NCI-H345 (cell line): ENCODE measurements at places on chromosomes 2 and 18.

GRCh38 chr18:3257627-3258120 lies 4.3 kb upstream of the MYL12B start:
- no peak for DNase-seq

DNA sequence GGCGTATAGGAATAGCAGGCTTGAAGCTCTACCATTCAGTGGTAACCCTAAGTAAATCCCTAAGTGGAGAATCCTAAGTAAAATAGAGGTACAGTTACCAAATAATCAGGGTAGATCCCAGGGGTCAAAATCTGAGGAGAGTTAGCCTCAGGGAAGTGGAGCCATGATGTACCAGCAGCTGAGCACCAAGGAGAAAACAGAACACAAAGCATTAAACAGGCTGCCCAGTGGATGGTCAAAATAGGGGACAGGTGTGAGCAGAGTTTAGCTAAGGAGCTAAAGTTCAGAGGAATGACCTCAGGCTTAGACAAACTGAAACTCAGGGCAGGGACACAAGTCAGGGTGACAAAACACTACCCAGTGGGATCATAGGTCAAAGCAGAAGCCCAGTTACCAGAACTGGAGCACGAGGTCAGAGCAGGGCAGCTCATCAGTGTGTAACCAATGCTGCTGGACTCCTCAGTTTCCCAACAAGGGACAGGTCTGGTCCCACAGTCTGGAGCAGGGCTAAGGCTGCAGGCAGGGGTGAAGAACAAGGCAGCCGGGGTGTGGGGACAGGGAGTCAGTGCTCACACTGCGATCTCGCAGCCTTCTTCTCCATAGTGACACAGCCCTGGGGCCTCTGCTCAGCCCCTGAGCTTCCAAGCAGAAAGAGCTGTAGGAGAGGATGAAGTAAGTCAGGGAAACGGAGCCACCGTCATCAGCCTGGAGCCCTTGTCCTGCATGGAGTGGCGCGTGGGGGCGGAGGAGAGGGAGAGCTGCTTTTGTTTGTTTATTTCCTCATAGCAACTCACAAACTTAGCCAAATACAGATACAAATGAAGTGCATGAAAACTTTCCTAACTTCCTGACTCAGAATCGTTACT lies 264.0 kb downstream of the MREG start:
- DNase-seq: no peak

DNA sequence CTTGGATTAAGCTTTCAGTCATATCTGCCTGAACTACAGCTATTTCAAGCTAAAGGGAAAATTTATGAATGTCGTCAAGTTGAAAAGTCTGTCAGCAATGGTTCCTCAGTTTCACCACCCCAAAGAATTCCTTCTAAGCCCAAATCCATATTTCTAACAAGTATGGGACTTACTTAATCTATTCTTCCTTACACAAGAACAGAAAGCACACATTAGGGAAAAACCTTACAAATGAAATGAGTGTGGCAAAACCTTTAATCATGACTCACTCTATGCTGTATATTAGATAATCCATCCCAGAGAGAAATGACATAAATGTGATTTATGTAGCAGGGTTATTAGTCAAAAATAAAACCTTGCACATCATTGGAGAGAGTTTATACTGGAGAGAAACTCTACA lies 78.9 kb downstream of the RAB31 start:
- DNase-seq: no peak

DNA sequence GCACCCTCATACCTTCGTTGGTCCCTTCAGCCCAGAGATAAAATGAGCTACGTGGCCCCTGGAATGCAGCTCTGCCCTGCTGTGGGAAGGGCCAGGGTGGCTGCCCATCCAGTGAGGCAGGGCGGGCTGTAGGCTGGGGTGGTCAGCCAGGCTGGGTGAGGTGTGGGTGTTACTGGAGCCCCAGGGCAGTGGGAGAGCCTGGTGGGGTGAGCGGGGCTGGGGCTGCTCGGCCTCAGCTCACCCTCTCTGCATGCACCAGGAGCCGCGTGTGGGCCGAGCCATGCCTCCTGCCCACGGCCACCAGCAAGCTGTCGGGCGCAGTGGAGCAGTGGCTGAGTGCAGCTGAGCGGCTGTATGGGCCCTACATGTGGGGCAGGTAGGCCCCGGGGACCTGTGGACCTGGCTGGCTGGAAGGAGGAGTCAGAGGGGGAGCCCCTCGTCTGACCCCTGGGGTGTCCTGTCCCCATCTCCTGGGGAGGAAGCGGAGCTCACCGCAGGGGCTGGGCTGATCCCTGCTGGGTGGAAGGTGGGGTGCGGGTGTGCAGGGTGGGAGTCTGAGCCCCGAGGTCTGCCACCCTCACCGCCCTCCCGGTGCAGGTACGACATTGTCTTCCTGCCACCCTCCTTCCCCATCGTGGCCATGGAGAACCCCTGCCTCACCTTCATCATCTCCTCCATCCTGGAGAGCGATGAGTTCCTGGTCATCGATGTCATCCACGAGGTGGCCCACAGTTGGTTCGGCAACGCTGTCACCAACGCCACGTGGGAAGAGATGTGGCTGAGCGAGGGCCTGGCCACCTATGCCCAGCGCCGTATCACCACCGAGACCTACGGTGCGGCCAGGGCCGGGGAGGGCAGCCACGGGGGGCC lies 5.5 kb downstream of the RNPEPL1 start:
- DNase-seq: no peak

DNA sequence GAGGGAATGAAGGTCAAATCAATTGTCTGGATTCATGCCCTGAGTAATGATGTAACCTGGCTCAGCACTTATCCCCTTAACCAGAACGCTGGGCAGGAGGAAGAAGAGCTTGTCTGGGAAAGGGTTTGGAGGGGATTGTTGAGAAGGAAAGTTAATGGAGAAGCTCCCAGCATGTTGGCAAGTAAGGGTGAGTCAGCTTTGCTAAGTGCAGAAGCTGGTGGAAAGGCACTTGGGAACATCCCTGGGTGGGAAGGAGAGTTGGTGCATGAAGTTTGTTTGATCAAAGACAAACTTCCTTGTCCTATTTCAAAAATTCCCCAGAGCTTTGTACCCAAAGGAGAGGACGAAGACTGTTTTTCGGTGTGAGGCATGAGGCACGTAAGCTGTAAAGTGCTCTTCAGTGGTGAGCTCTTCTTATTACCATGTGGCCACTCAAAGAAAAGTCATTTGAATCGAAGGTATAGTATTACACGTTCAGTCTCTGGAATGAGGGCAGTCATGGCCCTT lies 17.6 kb upstream of the DAW1 start:
- DNase-seq: no peak

DNA sequence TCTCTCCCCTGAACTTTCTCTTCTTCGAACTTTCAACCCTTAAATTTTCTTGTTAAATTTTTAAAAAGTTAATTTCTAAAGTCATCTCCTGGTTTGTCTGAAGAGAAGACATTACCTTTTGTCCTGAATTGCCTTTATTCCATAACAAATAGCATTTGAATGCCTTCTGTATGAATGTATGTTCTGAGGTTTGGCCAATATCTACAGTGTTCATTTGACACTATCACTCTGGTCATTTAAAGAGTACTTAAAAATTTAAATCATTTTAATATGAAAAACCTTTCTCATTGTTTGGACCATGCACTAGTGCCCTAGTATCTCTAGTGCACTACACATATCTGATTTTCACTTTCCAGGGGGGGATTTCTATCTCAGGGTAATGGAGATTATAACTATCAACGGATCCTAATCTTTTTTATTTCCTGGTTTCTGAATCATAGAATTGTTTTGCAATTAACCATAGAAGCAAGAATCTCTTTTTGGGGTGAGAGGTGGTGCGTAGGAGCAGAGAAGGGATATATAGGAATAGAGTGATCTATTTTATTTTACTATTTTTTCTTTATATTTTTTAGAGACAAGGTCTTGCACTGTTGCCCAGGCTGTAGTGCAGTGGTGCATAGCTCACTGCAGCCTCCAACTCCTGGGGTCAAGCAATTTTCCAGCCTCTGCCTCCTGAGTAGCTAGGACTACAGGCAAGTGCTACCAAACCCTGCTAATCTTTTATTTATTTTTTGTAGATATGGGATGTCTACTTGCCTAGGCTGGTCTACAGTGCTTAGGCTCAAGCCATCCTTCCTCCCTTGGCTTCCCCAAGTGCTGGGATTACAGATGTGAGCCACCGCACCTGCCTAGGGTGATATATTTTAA lies 25.5 kb downstream of the TANC1 start:
- DNase-seq: no peak

DNA sequence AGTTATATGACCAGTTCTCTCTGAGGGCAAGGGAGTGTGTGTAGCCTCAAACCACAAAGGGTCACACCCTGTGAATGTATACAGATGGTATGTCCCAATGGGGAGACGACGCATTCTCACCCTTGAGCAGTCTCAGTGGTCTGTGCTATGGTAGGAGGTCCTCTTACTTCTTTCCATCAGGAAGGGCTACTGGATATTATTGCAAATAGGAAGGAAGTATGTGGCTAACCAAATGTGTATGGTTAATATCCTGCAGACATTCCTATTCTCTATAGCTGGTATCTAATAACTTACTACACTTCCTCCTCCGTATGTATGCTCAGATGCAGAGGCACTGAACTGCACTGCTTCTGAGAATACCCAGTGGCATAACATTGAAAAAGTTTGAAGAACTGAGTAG lies 306.7 kb upstream of the CCDC68 start:
- DNase-seq: no peak

DNA sequence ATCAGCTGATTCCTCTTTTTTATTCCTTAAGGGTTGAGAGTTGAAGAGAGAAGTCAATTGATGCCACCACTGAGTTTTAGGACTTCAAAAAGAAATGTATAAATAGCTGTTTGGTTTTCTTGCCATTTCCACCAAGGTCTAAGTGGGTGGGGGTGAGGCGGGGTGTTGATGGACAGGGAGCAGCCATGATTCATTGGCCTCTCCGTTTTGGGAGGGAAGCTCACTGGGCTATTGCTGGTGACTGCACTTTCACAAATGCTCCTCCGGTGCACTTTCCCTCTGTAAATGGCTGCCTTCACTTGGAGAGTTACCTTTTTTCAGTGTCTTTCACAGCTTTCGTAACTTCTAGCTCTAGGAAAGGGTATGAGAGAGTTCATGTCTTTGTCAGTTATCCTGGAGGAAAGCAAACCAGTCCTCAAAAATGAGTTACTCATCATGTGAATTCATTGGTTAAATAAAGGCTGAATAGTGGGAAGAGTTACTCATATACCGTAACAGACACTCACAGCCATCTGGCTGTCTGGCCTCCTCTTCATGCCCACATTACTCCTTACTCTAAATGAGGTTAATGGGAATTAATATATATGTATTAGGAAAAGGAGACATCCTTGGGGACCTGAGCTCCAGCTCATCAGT lies 17.4 kb upstream of the CTAGE1 start:
- DNase-seq: no peak

GRCh38 chr2:32436150-32436549 lies 79.3 kb downstream of the BIRC6 start:
- DNase-seq: no peak

DNA sequence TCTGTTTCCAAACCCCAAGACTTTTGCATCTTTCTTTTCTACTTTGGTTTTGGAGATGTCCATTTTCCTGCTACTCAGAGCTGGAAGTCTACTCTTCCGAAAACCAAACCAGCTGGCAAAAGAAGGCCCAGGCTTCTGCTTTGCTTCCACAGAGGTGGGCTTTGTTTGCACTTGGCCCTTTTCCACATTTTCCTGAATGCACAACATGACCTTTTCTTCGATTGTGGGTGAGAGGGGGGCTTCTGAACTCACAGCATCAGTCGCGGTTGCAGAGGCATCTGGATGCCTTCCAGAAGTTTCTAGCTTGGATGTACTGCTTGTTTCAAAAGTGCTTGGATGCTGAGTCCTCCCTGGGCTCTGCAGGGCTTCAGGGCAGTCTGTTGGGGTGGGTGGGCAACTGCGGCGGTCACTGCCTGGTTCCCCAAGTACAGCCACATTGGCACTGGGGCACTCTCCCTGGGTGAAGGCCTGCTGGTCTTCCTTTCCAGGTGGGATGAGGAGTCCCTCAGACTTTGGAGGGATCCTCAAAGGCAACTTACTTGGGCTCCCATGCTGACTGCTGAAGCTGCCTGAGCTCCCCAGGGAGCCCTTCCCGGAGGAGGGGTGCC lies 112.3 kb upstream of the LYPD1 start:
- DNase-seq: no peak

DNA sequence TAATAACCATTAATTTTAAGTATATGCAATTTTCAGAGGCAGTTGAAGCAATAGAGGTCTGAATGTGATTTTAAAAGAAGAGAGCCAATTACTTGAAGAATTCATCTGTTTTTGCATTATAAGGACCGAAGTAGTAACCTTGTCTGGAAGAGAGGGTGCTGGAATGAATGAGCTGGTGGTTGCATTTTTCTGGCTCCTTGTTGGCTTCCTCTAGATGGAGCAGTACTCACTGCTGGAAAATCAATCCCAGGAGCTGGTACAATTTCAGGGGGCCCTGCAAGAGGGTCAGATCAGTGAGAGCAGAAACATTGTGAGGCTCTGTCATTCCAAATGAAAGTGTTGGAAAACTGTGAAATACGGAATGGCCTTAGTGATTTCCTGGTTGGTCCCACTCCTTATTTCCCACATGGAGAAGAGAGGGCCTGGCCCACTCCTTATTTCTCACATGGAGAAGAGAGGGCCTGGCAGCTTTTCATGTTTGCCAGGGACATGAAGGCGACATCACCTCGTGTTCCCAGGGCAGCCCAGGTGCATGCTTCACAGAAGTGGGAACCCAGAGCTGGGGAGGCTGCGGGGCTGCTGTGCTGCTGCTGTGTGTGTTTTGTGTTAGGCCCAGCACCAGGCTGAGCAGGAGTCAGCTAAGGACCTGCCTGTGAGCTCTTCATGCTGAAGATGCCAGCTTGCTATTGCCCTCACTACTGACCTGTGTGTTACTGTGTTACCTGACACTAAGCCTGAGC lies 197.4 kb downstream of the SNTG2 start:
- DNase-seq: no peak

DNA sequence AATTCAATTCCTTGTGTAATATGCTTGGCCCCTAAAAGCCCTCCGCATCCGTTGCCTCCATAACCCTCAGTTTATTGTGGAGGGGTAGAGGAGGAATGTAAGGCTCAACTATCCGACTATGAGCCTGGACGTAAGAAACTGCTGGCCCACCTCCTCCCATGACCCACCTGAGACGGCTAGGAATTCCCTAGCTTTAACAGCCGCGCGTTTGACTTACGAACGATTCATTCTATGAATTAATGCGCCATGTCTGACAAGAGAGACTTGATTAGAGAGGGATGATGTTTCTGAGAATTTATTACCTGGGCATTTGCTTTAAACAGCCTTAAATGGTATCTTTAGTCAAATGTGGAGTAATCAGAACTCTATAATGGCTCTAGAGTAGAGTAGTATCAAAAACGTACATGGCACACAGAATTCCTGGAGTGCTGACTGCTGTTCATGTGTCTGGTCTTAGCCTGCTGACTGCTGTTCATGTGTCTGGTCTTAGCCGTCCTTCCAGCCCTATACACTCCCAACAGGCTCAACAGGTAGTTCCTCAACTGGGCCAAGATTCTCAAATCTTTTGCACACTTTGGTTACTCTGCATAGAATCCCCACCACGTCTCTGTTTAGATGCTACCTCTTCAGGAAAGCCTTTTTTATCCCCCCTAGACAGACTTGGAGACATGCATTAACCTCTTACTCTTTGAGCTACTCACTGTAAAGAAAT lies 899 bp upstream of the GFPT1 start:
- no peak for DNase-seq

DNA sequence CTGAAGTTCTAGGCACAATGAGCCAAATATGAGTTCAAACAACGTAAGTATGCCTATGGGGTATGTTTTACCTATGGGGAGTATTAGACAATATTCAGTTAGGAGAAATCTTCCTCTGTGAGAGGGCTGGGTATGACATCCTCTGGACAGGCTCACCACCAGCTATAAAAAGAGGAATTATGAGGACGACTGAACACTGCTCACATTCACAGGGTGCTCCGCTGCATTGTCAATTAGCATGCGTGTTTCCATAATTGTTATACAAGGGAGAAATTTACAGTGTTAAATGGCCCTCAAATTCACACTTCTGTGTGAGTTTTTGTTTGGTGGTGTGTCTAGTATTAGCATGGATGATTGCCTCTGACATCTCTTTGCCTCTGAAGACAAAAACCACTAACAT lies 700.4 kb downstream of the BCL11A start:
- no peak for DNase-seq
